Skin of body (tissue), 3 donors: ENCODE measurements at places on chromosomes 4 and X. TPM values are rescaled to one million over a fixed set of nuclear protein-coding genes. Genes with fewer than 3 reads are reported as not detected.

The XAGE3 gene
- total RNA-seq = not detected

DNA sequence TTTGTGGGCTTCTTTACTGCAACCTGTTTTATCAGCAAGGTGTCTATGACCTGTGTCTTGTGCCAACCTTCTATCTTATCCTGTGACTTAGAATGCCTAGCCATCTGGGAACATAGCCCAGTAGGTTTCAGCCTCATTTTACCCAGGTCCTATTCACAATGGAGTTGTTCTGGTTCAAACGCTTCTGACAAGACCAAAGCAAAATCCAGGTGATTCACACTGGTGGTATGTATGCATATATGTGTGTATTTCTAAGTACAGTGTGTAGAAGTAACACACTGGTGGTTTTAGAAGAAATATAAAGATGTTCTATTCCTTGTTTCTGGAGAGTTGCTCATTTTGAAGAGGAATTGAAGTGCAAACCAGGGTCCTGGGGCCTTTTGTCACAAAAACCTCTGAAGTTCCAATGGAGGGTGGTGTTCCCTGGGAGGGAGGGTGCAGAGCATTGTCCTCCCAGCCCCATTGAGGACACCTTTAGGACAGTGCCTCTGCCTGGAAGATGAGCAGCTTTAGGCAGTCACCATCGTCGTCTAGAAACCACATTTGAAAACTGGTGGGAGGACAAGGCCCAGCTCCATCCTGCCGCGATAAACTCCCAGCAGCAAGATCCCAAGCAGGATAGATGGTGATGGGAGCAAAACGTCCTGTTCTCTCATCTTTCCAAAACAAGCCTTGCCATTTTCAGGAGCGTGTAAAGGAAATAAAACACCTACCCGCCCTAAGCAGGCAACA, 191.4 kb downstream of the TSPAN5 start:
- DNase-seq = no peak

DNA sequence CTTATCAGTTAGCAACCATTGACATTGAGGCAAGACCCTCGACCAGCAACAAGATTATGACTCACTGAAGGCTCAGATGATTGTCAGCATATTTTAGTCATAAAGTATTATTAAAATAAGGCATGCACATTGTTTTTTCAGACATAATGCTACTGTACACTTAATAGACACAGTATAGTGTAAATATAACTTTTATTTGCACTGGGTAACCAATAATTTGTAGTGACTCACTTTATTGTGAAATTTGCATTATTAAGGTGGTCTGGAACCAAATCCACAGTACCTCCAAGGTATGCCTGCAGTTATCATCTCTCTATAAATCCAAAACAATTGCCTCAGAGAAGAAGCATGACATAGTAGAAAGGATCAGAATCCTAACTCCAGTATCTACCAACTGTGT, 330.1 kb upstream of the SMIM31 start:
- no peak for DNase-seq

DNA sequence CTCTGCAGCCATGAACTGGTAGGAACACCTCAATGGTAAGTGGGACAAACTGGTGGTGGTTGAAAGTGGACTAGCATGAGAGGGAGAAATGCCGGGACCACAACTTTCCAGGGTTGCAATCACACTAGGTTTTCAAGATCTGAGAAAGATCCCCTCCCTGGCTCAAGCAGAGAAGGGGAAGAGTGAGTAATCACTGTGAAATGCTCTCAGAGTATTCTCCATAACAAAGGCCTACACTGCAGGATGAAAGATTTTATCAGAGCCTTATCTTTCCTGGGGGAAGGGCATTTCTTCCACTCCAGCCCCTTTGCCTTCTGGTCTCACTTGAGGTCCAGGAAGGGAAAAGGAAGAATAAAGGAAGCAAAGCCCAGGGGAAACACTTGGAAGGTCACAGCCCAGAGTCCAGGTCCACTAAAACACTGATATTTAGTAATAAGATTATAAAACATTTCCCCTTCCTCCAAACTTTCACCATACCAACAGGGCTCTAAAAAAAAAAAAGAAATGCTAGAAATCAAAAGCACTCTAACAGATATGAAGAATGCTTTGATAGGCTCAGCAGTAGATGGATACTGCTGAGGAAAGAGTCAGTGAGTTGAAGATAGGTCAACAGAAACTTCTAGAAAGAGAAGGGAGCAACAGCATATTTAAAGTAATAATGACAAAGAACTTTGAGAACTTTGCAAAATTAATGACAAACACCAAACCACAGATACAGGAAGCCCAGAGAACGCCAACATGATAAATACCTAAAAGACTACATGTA, 95.9 kb downstream of the WDFY3 start:
- no peak for DNase-seq

DNA sequence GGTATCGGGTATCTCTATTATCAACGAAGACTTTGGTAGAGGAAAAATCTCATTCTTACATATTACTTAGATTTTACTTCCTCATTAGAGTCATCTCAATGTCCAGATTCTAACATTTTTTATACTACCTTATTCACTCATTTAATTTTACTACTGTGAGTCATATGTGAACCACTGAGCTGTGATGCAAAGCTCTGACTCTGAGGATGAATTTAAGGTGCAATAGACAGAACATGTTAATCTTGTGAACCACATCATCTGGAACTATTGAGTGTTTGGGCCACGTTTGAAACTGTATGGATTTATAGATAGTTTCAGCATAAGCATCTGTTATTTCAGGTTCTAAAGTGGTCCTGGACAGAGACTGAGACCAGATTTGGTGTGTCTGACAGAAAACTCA, 78.4 kb downstream of the PWWP3B start:
- DNase-seq = no peak

- DNase-seq = peak; percentile 36
Observed at GRCh38 chrX:15471028-15471427, 22.1 kb downstream of the PIR start.
